NCI-H460 (cell line): ENCODE measurements at places on chromosomes 7 and 10.

DNA sequence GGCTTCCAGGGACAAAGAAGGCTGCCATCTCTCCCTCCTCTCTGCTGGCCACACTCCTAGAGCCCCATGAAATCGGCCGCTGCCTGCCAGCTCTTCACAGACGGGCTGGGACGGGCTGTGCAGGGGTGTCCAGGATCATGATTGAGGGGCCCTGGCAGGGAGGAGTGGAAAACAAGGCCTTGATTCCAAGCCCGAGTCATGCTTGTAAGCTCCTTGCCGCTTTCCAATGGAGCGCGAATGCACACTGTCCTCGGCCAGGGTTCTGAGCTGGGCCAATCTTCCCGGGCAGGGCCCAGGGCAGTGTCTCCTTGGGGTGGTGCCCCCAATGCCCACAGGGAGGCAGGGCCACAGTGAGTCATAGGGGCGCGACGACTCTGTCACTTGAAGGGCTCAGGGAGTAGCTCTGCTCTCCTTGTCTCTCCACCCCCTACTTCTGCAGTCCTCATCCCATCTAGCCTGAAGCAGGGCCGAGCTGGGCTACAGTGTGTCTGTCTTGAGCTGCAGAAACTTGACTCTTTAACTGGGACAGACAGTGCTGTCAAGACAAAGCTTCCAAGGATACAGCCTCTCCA is 186.2 kb upstream of the SVIL start:
- no peak for DNase-seq

GRCh38 chr7:66043681-66044497 is 31.7 kb upstream of the ASL start:
- DNase-seq = no peak

- DNase-seq = no peak
These were observed 295.4 kb upstream of the FZD1 start for GRCh38 chr7:90968871-90969270.

- no peak for DNase-seq
These were observed 38.6 kb downstream of the SFTPD start for GRCh38 chr10:79910344-79910743.
